Heart left ventricle (tissue), 16 donors: ENCODE measurements at places on chromosomes 12 and 14.

GRCh38 chr14:75495399-75495798, 26.9 kb upstream of the BATF start:
- DNase-seq = no peak

GRCh38 chr12:43060742-43061141, 471.2 kb upstream of the PRICKLE1 start:
- no peak for DNase-seq

DNA sequence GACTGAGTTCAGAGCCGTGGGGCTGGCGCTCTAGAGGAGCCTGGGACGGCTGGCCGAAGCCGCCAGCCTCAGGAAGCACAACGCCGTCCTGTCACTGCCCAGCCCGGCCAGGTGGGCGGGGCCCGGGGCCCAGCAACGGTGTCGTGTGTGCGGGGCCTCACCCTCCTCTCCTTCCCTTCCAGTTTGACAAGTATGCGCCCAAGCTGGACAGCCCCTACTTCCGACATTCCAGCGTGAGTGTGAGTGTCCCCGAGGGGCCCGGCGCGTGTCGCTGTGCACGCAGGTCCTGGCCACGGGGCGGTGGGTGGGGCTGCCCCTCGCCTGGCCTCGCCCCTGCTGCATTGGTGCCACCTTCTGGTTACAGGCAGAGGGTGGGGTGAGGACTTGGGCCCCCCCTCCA, 38.3 kb downstream of the LRCOL1 start:
- no peak for DNase-seq

DNA sequence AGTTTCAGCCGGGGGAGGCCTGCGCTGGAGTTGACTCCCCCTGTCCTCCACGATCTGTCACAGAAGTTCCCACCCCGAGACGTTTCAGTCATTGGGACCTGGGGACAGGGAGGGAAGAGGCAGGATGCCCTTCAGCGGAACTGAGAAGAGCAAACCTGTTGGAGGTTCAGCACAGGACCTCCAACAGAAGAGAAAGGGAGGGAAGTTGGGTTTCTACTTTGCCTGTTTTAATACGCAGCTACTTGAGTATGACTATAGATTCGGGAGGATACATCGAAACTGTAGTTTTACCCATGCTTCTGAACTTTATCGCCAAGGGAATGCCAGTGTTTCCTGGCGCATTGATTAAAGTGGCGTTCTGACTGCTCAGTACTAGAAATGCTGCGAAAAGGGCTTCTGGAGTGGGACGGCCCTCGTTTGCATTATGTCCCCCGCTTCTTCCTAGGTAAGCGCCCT, 2.3 kb upstream of the DUSP6 start:
- no peak for DNase-seq

DNA sequence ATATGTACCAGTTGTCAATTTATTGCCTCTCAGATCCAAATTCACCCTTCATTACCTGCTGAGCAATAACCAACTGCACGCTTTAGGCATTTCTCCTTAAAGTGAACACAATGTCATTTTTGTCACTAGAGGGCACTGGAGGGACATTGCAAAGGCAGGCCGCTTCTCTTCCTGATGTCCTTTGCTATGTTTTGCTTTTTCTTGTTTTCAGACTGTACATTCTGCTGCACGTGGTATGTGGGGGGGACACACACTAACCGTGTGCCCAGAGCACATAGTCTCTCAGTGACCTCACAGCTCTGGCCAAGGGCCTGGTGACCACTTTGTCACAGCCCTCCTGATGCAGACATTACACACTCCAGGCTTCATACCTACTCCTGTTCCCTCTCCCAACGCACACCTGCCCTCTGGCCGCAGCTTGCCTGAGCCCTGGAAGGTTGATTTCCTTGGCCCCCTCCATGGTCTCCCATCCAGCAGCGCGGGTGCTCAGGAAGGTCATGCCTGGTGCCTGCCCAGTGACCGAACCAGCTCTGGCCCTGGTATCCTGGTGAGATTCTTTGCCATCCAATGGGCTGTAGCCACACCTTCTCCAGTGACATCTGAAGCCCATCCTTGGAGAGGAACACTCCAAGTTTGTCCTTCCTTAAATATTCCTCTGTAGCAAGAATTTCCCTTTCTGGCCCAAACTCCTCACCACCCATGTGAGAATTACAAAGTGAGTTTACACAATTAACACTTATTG, 39.9 kb downstream of the MYO1H start:
- DNase-seq = no peak

GRCh38 chr14:95077345-95077744, 80.0 kb downstream of the DICER1 start:
- DNase-seq = no peak

DNA sequence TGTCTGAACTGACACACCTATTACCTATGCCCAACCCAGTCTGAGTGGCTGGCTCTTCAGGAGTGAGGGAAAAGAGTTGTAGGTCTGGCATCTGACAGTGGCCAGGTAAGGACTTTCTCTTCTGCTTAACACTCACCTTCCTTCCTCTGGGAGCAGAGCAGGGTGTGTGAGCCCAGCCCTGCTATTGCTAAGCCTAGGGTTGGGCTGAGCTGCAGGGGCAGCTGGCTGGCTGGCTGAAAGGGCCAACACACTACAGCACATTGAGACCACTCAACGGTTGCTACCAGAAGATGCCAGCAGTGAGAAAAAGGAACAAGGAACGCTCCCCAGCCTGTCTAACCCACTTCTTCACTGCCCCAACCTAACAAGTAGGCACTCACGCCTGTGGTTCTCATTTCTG, 201.2 kb downstream of the DPF3 start:
- no peak for DNase-seq

DNA sequence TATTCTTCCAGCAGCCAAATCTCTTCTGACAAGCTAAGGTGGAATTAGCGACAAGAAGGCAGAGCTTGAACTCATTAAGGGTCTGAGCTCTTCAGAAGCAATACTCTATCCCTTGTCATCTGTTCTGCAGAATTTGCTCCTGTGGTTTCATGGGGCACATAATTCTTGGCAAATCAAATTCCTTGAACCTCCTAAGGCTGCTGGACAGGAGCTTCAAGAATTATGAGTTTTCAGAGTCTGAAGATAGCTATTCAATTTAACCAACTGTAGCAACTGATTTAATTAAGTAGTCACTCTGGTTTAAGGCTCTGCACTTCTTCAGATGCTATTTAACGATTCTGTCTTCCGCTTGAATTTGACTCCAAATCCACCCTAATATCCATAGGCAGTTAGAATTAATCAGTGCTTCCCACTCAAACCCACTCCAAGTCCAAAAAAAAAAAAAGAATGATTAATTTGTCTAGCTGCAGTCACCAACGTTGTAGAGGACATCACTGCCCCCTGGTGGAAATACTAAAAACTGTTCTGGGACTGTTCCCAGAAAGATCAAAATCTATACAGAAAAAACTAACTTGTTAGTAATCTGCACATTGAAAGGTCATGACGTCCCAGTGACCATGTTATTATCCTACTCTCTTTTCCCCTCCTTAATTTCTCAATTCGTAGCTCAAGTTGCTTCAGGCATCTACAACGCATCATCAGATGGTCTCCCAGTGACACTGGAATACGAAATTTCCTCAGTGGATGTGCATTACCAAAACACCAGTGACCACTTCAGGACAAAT, 169.9 kb downstream of the KIF21A start:
- no peak for DNase-seq

DNA sequence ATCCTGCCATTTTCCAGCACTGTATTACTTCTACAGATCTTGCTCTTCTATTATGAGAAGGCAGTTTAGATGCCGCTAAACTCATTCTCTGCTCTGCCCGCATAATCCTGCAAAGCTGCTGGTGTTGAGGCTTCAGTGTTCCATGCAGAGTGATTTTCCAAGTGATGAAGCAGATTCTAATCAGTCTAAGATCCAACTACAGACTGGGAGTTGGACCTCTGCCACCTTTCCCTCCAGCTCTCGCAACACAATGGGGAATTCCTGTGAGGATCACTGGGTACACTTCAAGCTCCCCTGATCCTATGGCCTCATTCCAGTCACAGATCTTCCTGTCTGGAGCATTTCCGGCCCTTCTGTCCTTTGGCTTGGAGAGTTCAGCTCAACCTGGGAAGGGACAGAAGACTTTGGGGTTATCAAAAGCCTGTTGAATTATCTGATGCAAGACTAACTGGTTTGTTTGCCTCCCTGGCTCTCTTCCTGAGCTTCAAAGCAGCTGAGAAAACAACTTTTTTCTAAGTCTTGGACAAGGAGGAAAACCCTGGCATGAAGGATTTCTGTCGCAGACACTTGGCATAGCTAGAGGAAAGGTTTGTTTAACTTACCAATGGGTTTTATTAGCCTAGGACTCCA, 333.9 kb downstream of the ZFP36L1 start:
- peak; percentile 54 for DNase-seq

DNA sequence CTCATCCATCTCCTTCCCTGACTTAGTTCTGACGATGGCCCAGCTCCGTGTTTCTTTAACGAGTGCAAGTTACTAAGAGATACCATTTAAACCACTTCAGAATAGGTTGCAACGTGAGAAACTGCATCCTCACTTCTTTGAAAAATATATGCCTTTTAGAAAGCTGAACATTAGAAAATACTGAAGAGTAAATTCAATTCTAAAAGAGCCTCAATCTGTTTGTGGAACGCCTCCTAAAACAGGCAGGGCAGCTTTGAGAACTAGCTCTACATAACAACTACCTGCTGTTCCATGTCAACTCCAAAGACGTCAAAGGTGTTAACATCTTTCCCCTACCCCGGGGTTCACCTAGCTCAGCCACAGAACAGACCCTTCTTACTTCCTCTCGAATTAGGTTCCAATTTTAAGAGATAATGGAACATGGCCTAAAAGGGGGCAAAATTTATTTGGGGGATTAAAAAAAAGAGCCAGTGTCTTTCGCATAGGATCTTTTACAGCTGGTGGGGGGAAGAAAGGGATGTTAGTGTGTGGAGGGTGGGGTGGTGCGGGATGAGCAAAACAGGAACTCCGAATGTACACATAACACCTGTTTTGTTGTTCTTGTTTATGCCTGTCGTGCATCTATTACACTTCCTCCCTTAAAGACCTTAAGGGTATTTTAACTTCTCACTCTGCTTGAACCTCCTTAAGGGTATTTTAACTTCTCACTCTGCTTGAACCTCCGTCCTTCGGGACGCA, 3.3 kb downstream of the BHLHE41 start:
- DNase-seq = no peak

DNA sequence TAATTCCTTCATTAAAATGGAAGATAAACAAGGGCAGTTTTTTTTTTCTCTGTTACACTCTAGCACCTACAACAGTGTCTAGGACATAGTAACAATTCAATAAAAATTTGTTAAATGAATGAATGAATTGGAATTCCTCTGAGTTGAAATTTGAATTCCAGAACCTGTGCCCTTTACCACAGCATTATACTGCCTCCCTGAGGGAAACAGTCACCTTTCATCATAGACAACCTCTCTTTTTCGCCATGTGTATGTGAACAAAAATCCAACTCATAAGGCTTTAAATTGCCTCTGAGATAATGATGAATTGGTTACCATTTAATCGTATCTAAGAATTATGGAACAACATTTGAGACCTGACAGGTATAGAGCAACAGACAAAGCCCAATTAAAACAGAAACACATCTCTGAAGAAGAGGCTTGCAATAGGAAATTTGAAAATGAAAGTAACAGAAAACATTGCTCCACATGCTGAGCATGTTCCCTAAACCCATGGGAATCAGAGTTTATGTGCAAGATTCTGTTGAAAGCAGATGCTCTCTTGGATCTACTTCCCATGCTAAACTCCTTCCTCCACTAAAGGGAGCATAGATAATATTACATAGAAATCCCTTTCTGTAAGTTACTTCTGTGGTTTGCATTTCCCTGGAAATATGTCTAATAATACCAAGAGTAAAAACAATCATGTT, 657.8 kb downstream of the GALC start:
- DNase-seq = no peak

DNA sequence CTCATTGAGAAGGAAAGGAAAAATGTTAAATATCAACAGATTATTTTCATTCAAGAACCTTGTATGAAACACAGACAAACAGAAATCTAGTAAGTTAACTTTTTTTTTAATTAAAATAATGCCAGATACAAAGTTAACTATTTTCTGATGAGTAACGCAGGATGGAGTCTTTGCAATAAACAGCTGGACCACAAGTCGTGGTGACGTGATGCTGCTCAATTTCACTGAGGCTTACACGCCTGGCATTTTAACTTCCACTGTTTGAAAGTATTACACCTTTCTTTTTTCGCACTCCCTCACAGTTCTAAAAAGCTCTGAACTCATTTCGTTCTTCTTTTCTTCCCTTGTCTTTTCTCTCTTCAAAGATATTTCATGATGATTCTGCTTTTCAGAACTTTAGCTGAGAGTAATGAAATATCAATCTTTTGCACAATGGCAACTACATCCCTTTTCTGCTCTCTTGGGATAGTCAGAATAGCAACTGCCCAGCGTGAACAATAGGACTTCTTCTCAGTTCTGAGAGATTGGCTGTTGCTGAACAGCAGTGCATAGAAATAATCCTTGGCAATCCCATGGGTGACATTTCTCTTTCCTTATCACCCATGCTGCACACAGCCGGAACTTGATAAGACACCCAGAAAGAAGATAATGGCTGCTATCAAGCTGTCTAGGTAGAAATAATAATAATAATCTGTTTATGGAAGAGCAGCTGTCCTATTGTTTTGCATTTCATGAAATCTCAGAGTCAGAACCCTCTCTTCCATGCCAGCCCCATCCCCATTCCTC, 160.5 kb downstream of the BTG1 start:
- DNase-seq = no peak

DNA sequence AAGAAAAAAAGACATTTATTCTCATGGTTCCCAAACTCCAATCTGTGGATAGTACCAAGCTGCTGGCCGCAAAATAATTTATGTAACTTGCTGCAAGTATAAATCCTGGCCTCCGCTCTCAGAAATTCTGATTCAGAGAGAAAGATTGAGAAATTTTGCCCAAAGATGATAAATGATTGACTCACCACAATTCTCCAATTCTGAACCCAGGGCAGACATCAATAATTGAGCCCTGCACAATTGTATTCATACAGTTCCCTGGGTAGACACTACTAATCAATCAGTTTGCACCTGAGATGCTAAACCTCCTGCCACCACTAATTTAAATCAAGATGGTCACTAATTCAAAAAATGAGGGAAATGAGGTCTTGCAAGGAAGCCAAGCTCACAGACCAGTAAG, 38.2 kb downstream of the TRPV4 start:
- no peak for DNase-seq

- DNase-seq = no peak
Observed at GRCh38 chr12:132131952-132132351, 12.2 kb downstream of the DDX51 start.

- DNase-seq = no peak
Observed at GRCh38 chr12:90504806-90505205, 450.2 kb downstream of the CCER1 start.
